ENCODE measurements at places on chromosomes 7 and 10.

- no peak for DNase-seq
Measured at GRCh38 chr7:39683216-39683845, 60.0 kb downstream of the RALA start.

- DNase-seq, result peak; percentile 82
Measured at GRCh38 chr7:74063223-74063641, 20.4 kb upstream of the LIMK1 start.

DNA sequence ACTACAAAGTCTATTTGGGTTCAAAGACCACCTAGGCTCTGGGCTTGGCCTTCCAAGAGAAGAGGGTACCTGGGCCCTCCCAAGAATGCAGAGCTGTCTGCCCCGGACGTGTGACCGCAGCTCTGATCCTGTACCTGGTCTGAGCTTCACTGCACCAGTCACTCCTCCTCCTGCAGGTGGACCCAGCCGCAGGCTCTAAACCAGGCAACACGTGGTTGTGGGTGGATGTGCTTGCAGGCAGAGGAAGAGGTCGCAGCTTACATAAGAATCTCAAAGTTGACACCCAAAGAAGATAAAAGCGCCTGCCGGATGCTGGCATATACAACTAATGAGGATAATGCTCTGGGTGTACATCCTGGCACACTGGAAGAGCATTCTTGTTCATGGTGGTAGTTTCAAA lies 9.4 kb upstream of the PFKP start:
- no peak for DNase-seq

- DNase-seq, result peak; percentile 87
Measured at GRCh38 chr7:901388-902154, 25.2 kb downstream of the GET4 start.

DNA sequence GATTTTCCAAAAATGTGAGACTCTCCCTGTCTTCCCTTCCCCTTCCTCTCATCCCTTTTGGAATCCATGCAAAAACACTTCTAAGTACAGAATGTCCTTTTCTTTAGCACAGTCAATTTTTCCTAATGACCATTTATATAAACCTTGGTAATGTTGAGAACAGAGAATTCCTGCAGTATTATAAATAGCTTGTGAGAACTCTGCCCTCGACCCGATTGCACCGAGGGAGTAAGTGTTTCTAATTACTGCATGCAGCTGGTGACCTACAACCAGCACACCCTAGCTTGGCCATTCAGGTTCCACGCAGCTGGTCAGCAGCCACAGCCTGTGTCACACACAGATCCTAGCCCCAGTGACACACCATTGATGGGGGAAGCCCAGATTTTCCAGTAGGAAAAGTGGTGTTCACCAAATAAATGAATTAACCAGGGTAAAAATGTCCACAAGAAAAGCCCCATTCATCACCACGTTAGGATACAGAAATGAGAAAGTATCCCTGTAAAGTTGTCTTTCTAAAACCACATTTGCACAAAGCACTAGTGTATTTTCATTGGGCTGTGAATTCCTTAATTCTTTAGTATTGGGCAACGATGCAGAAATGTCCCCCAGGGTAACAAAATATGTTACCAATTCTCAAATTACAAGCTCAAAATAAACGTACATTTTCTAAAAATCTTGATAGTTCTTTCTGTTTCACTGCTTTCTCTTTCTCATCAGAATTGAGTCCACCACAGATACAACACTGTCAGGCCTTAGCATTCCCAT lies 499.0 kb upstream of the KLF6 start:
- DNase-seq, result peak; percentile 66

GRCh38 chr10:24618401-24618800 lies 105.3 kb downstream of the ARHGAP21 start:
- DNase-seq, result no peak

DNA sequence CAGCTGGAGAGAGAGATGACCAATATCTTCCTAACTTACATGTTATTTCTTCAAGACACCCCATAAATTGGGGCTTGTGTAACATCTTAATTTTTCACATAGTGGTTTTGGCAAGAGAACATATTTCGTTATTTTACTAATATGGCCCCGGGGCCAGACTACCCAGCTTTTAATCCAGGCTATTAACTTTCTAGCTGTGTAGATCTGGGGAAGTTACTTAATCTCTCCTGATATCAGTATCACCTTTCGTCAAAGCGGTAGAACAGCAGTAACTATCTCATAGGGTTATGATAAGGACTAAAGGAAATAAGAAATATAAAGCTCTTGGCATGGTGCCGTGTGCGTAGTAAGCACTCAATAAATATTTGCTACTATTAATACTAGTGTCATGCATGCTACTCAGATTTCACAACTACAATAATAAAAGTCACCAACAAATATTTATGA lies 71.6 kb upstream of the LYZL1 start:
- DNase-seq, result no peak

DNA sequence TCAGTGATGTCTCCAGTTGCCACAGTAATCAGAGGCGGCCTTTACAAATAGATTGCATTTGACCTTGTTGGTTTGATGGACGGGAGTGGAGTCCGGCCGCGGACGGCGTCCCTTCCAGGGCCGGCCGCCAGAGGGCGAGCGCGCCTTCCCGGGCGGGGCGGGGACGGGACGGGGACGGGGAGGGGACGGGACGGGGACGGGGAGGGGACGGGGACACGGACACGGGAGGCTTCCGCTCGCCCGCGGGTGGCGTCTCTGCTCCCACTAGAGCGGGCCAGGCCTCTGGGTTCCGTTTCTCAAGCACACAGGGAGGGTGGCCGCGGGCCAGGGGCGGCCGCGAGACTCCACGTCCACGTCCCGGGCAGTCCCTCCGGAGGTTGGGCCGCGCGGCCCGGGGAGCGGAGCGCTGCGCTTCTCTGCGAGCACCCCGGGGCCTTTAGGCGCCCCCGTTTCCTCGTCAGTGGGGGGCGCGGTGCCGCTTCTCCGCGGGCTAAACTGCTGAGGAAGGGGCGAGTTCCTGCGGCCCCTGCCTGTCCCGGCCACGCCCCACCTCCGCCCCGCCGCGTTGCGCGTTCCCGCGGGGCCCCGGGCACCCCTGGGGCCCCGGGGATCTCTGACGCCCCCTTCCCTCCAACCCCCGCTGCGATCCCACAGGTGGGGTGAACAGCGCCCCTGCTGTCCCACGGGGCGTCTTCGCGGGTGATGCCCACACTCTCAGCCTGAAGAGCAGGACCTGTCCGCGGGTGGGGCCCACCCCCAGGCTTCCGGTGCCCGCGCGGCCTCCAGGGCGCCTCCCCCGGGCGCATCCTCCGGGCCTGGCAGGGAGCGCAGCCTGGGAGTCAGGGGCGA lies 84.2 kb upstream of the MKI67 start:
- peak; percentile 74 for DNase-seq

GRCh38 chr10:118332236-118332635 lies 9.9 kb downstream of the FAM204A start:
- DNase-seq, result no peak

- DNase-seq, result no peak
Measured at GRCh38 chr10:22711373-22711772, 3.0 kb downstream of the PIP4K2A start.

- no peak for DNase-seq
Measured at GRCh38 chr7:125218076-125218475, 288.5 kb upstream of the POT1 start.

DNA sequence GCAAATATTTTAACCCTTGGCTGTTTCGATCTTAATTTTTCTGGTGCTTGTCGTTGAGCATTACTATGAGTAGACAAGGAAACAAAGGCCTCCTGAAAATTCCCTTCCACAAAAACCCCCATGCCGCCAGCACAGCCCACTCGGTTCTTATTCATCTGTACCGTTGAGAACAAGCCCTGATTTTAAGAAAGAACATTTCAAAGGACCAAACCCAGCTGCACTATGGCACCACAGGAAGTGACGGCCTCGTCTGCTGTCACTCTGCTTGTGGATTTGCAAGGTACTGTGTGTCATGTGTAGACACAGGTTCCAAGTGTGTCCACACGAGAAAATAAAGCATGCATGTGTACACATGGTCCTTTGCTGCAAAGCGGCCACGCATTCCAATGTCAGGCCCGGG lies 285.2 kb downstream of the DNAJB6 start:
- no peak for DNase-seq

- DNase-seq, result no peak
Measured at GRCh38 chr7:22871661-22872060, 49.0 kb upstream of the TOMM7 start.

DNA sequence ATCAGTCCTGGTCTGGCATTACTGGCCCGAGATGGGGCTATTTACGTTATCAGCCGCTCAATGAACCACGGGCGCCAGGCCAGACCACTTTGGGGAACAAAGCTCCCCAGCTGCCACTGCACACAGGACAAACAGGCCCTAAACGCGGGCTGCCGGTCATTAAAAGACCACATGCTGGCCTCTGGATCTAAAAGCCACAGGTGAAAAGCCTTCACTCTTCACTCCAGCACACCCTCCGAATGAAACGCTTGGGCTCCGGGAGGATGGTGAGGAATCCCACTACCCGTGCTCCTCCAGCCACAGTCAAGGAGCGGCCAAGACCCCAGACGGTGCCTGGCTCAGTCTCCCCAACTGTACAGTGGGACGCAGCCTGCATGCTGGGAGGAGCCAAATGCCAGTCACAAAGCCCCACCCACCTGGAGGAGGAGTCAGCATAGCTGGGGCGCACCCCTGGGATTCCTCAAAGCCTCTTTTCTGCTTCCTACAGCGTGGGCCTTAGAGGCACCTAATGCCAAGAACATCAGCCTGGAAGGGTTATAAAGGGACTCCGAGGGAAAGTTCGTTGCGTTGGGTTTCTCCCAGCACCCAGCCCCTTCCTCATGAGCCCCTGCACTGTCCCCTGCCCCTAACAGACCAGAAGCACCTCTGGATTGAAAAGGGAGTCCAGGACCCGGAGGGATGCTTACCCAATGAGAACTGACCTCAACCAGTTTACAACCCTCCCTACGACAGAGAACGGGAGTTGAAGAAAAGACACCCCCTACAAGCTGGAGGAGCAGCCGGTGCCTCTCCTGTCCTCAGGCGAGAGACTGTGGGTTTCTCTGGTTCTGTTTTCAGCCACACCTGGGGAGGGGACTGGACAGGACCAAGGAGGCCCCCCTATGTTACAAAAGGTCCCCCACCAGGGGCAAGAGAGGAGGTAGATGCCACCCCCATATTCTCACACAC lies 4.7 kb downstream of the PDGFA start:
- DNase-seq, result no peak

DNA sequence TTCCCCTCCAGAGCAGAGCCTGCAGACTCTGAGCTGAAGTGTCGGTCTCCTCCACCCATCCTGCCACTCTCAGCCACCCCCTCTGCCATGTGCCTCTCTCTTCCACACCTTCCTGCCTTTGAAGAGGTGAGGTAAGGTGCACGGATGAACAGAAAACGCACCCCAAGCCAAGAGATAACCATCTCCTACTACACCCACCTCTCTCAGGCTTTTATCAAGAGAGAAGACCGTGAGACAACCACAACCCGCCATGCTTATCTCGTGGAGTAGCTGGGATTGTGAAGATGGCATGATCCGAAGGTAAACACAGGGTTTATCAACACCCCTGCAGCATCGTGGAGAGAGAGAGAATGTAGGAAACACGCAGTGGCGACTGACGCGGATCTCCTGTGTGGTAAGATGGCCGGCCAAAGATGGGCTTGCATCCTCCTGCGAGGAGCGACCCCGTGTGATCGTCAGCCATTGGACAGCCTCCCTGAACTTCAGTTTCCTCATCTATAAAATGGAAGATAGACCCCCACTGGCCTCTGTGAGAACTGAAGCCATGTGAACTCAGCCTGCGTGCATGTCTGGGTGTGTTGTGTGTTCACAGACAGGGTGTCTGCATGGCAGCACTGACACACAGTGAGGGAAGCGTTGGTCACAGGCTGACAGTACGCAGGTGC lies 219.0 kb downstream of the DIP2C start:
- no peak for DNase-seq

GRCh38 chr10:11204351-11204942 lies 186.8 kb downstream of the CELF2 start:
- DNase-seq, result no peak

- no peak for DNase-seq
Measured at GRCh38 chr7:4042402-4043045, 639.6 kb upstream of the FOXK1 start.

DNA sequence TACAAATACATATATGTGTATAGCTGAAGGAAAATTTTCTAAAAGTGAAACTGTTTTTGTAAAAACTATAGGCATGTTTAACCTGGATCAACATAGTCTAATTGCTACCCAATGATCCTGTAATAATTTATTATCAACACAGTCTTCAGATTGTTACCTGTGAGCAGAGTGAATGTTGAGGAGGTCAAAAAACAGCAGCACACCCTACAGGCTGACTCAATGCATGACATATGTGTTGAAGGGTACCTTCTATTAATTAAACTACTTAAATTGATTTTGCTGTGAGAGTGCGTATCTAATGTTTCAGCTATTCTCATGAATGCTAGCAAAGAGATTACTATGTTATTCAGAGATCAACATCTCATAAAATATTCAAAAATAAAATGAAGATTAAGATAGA lies 411.4 kb downstream of the TNS3 start:
- no peak for DNase-seq

DNA sequence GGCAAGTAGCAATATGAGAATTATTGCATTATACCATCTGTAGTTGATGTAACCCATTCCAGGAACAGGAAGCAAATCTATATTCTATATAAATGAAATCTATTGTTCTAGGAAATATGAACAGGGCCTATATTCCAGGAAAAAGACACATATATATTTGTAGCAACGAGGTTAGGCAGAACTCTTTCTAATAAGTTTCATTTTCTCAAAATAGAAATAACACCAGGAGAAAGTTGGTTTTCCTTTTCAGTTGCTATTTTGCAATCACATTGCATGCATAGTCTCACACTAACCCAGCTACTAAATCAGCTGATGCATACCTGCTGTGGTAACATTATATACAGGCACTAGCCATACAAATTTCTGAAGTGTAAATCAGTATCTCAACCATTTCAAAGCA lies 6.2 kb upstream of the IFIT2 start:
- DNase-seq, result peak; percentile 24

DNA sequence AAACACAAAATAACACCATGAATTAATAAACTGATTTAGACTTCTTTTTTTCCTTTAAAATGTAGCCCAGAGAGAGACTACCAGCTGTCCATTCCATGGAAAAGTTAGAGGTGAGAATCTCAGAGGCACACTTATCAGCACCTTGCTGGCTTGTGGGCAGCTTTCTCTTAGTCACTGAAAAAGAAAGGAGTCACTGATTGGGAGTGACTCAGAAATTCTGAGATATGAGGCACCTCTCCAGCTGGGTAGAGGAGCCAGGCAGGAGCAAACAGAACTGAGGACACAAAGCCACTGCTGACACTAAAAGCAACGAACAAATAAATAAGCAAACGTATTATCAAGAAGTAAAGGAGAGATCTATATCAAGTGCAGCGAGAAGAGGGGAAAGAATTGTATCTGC lies 310.6 kb downstream of the PARD3 start:
- DNase-seq, result no peak
